ENCODE measurements at places on chromosomes 5 and 9.

DNA sequence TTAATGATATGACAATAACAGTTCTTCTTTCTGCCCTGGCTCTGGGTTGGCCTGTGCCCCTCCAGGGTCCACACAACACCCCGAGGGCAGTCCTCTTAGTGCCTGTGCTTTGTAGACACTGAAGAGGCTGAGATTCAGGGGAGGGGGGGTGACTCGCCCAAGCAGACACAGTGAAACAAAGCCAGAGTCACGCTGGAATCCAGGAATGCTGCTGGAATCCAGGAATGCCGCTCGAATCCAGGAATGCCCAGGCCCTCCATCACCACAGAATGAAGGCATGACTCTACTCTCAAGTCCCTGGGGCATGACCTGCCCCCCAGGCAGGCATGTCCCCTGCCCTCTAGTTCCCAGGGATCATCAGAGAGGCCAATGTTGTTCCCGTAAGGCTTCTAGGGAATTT, 73.1 kb downstream of the LRSAM1 start:
- no peak for DNase-seq

- no peak for DNase-seq
Measured at GRCh38 chr5:53378590-53379247, 101.7 kb upstream of the FST start.

GRCh38 chr5:151896031-151896691, 28.5 kb downstream of the GLRA1 start:
- DNase-seq: no peak

DNA sequence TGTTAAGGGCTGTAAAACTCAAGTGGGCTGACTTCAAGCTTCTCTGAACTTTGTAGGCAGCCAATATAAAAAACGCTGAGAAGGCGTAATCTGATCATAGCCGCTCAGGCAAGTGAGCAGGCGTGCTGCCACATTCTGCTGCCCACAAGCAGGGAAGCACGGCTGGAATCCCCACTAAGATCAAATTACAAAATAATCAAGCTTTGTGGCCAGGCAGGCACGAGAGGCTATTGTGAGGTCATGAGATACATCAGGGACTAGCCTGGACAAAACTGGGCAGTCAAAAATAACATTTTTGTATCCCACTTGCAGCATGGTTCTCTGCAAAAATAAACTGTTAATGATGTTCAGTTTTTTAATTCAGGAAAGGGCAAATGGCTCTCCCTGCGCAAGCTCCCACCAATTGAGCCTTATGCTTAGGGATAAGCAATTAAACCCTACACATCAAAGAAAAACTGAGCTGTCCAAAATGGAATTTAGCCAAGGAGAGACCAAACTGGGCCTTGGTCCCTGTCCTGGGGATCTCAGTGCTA, 64.0 kb downstream of the POU5F2 start:
- DNase-seq: peak; percentile 77

GRCh38 chr9:108400297-108400696, 455.5 kb downstream of the ACTL7B start:
- no peak for DNase-seq

GRCh38 chr5:158611581-158611980, 488.1 kb downstream of the EBF1 start:
- no peak for DNase-seq

DNA sequence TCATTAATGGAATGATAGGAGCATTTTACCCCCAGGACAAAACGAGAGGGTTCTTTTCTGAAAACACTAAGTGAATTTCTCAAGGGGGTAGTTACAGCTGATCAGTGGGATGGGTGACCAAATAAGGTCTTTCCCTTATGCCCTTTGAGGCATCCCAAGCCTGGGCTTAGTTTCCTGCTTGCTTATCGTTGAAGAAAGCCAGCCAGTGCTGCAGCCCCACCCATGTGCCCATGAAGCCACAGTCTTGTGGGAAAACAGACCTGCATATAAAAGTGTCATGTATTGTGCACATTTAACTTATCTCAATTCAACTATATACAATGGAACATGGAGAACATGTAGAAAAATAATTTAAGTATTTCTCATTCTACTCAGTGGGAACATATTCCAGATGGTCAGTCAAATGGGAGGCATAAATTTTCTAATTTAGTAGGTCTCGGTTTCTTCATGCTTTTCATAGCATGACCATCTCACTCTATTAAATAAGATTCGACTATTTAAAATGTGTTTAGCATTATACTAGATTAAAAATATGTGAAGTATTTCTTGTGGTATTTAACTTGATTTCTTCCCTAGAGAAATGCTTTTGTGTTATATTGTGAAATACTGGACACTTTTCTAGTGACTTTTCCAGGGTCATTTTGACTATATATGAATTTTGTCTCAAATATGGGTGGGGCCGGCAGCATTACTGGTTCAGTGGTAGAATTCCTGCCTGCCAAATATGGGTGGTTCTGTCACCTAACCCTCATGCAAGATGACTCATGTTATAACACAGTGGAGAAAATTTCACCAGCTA, 189.7 kb upstream of the SGCD start:
- DNase-seq: no peak

DNA sequence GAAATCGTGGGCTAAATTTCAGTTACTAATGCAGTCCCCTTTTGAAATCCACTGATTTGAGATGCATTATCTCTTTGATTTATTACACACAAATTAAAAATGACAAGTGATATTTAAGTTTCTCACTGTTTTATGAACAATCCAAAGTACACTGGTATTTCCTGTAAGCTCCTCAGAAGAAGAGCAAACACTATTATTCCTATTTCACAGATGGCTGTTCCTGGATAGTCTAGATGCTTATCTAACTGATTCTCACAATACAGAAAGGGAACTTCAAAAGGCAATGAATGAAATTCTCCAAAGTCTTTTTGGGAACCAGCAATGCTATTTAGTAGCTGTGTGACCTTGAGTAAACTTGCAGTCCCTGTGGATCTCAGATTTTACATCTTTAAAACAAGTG, 404.7 kb upstream of the DAB2 start:
- no peak for DNase-seq

DNA sequence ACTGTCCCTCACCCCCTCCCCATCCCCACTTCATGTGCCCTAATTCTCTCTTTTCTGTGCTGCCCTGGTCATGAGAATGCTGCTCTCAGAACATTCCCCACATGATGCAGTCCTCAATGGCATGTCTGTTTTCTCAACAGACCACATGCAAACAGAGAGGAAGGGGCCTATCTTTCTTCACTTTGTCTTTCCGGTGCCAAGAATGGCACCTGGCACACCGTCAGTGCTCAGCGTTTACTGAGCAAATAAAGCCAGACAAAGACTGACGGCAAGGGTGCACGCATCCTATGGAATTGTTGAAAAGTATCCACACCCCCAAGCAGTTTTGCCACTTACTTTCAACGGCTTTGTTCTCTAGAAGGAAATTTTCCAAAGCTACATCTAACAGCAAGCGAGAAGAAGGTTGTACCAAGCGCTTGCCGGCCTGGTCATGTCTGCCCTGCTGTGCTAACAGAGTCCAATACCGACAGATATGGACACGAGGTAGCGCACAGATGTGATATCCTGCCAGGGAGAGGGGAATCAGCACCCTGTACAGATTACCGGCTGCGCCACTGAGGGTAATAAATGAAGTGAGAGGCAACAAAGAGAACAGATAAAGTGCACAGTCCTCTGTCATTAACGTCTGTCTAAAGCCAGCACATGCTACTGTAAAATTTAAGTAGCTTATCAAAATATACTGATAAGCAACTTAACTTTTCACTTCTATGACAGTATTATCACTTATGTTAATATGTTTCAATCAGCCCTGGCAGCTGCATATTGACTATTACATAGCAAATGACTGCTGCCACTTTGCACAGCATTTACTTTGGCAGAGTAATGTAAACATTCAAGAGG, 251.7 kb downstream of the DENND1A start:
- DNase-seq: no peak

GRCh38 chr9:8677741-8678140, 878.2 kb upstream of the DMAC1 start:
- no peak for DNase-seq

DNA sequence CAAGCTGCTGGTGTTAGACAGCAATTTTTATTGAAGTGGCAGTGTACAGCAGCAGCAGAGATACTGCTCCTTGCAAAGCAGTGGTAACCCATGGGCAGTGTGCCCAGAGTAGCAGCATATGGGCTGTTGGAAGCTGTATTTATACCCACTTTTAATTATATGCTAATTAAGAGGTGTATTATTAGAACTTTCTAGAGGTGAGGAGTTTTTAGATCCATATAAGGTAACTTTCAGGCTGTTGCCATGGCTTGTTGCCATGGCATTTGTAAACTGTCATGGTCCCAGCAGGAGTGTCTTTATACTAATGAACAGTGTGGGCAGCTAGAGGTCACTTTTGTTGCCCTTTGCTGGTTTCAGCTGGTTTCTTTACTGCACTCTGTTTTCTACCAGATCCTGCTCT, 3.7 kb upstream of the PJA2 start:
- peak; percentile 15 for DNase-seq

DNA sequence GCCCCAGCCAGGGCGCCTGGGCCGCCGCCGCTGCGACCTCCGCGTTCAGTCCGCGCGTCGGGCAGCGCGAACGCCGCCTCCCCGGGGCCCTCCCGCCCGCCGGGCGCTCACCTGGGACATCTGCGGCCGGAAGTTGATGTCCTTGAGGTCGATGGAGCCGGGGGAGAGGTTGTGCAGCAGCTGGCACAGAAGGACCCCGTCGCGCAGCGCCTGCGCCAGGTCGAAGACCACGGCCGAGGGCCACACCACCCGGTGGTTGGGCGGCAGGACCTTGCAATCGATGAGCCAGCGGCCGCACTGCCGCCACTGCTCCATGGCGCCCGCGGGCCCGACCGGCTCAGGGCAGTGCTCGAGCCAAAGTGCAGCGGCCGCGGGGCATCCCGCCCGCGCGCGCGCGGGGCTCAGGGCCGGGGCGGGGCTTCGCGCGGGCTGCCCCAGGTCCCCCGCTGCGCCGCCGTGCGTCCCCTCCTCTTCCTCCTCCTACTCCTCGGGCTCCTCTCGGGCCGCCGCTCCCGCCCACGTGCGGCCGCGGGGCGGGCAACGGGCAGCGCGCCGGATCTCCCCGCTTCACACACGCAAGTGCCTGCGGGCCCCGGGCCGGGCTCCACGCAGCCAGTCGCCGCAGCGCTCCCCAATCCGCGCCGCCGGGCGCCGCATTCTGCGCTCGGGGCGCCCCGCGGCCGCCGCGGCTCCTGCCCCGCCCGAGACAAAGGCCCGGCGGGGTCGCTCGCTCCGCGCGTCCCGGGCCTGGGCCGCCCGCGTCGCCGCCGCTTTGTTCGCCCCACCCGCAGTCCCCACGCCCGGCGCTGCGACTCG, at the start of gene VAV2:
Gene VAV2 (minus strand): TSS at position 361 of the 816 bp plus-strand sequence. CDS start 46 bp downstream, at position 315.
- DNase-seq: no peak

GRCh38 chr9:133403766-133404453, 13.9 kb downstream of the REXO4 start:
- DNase-seq: peak; percentile 24

GRCh38 chr9:110691002-110691549, 22.5 kb downstream of the MUSK start:
- DNase-seq: no peak

GRCh38 chr5:159231167-159231566, 21.8 kb upstream of the RNF145 start:
- no peak for DNase-seq

DNA sequence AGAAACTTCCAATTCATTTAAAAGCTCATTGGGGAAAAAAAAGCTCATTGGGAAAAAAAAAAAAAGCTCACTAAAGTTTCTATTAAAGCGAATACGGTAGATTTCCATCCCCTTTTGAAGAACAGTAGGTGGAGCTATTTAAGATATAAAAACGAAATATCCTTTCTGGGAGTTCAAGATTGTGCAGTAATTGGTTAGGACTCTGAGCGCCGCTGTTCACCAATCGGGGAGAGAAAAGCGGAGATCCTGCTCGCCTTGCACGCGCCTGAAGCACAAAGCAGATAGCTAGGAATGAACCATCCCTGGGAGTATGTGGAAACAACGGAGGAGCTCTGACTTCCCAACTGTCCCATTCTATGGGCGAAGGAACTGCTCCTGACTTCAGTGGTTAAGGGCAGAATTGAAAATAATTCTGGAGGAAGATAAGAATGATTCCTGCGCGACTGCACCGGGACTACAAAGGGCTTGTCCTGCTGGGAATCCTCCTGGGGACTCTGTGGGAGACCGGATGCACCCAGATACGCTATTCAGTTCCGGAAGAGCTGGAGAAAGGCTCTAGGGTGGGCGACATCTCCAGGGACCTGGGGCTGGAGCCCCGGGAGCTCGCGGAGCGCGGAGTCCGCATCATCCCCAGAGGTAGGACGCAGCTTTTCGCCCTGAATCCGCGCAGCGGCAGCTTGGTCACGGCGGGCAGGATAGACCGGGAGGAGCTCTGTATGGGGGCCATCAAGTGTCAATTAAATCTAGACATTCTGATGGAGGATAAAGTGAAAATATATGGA, at the start of gene PCDHGA12:
Gene PCDHGA12 (plus strand): TSS at position 176 of the 782 bp plus-strand sequence. CDS start 253 bp downstream, at position 429.
- DNase-seq: no peak

GRCh38 chr9:92295240-92295790, 1.8 kb upstream of the IARS1 start:
- DNase-seq: no peak

GRCh38 chr9:128244837-128245231, 31.0 kb downstream of the GOLGA2 start:
- no peak for DNase-seq

GRCh38 chr5:178196986-178197385, 7.3 kb upstream of the HNRNPAB start:
- DNase-seq: no peak

DNA sequence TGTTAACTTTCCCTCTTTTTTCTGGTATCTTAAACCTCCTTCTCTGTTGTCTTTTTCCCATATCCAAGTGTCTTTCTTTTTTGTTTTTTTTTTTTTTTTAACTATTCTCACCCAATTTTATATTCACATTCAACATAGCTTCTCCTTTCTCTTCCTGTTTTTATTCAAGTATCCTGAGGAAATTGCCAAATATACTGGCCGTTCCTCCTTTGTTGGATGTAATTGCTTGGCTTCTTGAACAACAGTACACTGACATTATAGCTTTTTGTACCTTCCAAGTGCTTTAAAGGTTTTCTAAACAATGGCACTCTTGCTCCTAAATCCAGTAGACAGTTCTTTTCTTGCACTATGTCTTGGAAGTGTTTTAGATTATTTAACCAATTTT, 1146.8 kb downstream of the MAT2B start:
- DNase-seq: no peak

DNA sequence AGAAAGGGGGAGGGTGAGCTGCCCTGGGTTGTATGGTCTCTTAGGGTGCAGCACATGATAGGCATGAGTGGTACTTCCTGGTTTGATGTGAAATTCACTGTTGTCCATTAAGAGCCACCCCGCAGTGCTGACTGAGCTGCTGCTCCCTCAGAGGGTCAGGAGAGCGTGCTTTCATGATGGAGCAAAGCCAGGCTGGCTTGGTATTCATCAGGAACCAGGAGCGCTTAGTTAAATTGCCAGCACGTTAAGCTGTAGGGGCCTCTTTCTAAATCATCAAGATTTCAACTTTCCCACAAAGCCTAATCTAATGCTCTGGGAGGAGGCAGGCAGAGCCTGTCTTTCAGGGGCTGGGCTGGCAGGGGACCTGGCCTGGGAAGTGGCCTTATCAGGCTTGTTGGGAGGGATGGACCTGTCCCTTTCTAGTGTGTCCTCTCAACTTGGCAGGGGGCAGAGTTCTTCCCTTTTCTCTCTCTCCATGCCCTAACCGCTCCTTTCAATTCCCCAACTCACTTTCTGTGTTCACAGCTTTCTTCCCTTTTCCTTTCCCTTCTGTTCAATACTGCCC, 7.9 kb downstream of the CYSTM1 start:
- DNase-seq: peak; percentile 27

Measured in cerebellar cortex (tissue), 1 donor.